Heart right ventricle (tissue), 16 donors: ENCODE measurements at places on chromosomes 13 and 19.

DNA sequence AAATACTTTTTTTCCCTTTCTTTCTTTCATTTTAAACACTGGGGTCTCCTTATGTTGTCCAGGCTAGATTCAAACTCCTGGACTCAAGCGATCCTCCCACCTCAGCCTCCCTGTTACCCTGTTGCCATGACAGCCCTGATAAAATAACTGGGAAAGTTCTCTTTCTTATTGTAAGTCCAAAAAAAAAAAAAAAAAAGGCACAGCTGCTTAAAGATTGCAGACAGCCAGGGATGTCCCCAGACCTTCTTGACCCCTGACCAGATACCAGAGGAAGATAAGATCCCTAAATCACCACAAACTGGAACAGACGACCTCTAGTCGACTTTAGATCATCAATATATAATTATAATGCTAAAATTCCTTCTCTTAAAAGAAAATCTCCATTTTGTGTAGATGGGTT lies 1.1 kb upstream of the MVB12A start:
- DNase-seq, result no peak

- DNase-seq, result no peak
Observed at GRCh38 chr13:109012115-109012514, 382.7 kb downstream of the MYO16 start.

- peak; percentile 56 for DNase-seq
Observed at GRCh38 chr13:24053519-24054251, 106.8 kb upstream of the SPATA13 start.

DNA sequence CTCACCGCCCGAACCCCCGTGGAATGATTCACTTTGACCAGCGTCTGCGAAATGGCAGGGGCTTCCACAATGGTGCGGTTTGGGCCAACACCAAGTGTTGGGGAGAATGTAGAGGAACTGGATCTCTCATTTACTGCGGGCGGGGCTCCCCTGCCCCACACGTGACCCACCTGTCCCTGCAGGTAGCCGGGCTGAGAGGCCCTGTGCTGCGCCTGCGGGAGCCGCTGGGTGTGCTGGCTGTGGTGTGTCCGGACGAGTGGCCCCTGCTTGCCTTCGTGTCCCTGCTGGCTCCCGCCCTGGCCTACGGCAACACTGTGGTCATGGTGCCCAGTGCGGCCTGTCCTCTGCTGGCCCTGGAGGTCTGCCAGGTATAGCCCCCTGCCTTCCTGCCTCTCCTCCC lies 5.8 kb upstream of the FLT3LG start:
- no peak for DNase-seq

DNA sequence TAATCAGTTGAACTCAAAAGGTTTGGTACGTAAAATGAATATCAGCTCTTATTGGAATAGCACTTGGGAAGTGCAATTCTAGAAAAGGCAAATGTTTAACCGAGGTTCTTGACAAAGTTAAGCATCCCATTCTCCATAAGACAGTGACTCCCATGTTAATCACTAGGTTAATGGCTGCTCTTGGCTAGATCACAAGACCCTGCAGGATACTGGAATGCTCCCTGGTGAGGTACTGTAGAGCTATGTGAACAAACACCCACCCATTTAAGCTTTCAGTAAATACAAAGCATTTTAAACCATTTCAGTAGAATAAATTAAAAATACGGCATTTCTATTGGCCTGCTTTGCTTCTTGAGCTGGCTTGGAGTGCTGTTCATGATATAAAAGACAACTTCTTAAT lies 56.5 kb downstream of the TDRD3 start:
- DNase-seq, result no peak

DNA sequence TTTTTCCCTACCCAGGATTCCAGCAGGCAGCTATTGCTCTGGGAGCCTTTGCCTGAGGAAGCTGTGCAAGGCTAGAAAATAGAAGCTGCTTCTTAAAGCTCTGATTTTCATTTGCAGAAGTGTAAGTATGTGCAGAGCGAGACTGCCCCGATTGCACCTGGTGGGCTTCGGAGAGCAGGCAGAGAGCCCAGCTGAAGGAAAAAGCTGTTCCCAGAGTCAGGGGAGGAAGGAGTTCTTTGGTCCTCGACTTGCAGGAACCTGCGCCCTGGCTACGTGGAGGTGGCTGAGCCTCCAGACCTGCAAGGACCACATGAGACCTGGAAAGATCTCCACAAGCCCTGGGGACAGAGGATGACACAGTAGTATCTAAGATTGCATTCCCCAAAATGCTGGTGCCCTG lies 235.0 kb upstream of the ARGLU1 start:
- DNase-seq, result no peak

DNA sequence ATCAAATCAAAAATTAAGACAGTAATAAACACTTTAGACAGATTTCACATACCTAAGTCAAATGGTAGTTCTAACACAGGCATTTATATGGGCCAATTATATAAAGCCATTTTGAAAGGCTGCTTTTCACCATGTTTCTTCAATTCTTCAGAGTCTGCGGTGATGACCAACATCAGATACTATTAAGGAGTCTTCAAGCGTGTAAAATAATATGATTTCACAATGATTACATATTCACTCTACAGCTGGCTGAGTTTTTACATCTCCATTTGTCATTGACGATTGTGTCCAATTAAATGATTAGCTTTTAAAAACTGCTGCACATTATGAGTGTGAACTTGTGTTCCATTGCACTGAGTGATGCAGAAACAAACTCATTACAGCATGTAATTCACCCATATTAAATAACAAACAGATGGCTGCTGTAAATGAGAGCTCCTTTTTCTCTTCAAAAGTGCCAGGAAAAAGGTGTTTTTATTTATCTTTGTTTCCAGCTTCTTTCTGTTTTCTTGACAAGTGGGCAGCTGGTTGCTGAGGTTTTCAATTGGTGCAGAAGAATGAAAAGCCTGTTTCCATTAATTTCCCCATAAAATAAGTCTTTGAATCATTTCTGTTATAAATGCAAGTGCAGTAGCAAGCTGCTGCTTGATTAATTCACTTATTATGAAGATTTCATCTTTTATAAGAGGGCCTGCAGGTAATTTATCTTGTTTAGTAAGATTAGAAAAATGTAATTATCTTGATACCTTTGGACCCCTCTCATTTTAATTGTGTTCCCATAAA lies 676.1 kb upstream of the KLHL1 start:
- no peak for DNase-seq

GRCh38 chr13:94710065-94710781 lies 2.1 kb downstream of the SOX21 start:
- no peak for DNase-seq

GRCh38 chr19:496112-496665 lies at the start of gene MADCAM1:
Gene MADCAM1, plus strand, starts transcription at chr19:496486. Its CDS starts 14 bp downstream, at chr19:496500.
- peak; percentile 6 for DNase-seq

- peak; percentile 85 for DNase-seq
Observed at GRCh38 chr19:17855280-17856152, 4.2 kb upstream of the RPL18A start.

DNA sequence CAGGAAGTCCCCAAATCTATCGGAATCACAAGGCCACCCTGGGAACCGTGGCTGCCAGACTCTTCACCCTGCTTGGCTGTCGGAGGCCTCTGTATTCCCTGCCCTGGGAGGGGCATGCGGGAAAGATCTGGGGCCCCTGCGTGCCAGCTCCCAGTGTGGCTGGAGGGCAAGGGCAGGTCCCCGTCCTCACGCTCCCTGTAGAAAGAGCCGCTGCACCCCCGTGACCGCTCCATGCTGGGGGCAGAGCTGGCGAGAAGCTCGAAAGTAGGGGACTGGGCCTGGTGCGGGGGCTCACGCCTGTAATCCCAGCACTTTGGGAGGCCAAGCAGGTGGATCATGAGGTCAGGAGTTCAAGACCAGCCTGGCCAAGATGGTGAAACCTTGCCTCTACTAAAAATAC lies 208.4 kb upstream of the SOX1 start:
- no peak for DNase-seq

- no peak for DNase-seq
Observed at GRCh38 chr13:70388935-70389334, 280.7 kb upstream of the KLHL1 start.

DNA sequence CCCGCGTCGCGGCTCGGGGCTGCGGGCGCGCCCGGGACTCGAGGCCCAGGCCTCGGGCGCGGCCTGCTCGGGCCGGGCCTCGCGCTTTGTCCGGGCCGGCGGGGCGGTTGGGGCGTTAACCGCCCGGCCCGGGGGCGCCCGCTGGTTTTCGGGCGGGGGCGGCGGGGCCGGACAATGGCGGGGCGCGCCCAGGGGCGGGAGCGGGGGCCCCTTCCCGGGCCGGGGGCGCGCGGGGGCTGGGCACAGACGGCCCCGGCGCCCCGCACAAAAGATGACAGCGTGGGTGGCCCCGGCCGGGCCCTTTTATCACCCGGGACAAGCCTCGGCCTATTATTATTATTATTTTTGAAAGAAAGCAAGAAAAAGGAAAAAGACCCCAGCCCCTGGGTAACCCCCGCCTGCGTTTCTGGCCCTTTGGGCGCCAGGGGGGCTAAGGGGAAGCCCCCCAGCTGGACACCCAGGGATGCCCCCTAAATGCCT lies 419 bp downstream of the KDM4B start:
- no peak for DNase-seq

GRCh38 chr13:26221399-26221720 lies 754 bp downstream of the RNF6 start:
- DNase-seq, result no peak

DNA sequence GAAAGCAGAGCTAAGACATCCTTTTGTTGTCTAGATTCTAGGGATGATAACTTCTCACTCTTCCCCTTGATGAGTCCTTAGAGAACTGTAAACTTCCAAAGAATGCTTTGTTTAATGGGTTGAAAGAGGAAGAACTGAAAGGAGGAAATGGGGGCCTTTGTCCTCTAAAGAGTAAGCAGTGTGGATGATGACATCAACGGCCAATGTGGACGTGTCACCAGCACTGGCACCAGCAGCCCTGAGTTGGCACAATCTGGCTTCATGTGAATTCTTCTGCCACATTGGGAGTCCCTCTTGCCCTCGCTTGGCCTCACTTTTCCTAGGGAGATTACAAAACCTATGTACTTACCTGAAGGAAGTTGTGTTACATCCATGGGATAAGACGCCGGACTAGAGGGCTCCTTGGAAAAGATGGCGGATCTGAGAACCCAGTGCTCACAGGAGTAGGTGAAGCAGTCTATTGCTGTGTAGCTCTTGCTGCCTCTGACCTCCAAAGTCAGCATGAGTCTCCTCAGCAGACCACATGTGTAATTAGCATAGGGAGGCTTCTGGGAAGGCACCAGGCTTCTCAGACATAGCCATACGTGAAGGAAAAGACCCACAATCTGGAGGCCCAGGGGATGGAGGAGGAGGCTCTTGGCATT lies 62.8 kb downstream of the RGCC start:
- DNase-seq, result no peak

DNA sequence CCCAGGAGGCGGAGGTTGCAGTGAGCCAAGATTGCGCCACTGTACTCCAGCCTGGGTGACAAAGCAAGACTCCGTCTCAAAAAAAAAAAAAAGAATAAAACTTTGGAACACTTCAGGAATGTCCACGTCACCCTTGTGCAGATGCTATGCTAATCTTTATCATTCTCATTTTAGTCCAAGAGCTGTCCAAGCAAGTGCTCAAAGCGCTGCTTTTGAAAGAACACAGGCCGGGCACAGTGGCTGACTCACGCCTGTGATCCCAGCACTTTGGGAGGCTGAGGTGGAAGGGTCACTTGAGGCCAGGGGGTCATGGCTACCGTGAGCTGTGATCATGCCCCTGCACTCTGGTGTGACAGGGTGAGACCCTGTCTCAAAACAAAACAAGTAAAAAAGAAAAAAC lies 11.1 kb upstream of the UQCR11 start:
- DNase-seq, result no peak

DNA sequence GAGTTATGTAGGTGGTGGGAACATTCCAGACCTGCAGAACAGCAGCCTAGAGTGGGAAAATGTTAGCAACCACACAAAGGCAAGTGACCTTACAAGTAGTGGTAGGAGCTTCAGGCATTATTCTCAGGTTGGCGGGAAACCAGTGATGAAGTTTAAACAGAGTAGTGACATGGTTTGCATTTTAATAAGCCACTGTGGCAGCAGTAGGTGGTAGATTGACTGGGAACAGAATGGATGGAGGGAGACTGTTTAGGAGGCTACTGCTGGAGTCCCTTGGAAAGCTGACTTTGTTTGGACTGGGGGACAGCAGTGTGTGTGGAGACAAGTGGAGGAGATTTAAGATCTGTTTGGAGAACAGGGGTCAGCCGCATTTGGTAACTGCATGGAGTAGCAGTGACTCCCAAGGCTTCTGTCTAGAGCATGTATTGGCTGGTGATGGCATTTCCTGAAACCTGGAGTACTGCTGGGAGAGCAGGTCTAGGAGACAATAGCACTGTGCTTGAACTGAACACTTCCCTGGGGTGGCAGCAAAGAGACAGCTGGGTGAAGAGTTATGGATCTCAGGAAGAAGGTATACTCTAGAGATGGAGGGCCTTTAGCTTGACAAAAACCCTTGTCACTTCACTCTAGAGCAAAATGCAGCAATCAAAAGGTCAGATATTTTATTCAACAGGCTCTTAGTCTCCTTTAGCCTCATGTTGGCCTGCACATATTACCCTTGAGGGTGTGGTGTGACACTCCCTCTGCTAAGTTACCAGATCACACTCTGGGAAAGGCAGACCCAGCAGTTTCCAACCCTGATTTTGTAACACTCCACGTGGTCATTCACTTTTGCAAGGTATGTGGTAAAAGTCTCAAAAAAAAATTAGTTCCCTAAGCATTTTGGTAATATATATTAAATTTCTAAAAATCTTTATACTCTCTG lies 70.3 kb downstream of the DHRS12 start:
- DNase-seq, result no peak

DNA sequence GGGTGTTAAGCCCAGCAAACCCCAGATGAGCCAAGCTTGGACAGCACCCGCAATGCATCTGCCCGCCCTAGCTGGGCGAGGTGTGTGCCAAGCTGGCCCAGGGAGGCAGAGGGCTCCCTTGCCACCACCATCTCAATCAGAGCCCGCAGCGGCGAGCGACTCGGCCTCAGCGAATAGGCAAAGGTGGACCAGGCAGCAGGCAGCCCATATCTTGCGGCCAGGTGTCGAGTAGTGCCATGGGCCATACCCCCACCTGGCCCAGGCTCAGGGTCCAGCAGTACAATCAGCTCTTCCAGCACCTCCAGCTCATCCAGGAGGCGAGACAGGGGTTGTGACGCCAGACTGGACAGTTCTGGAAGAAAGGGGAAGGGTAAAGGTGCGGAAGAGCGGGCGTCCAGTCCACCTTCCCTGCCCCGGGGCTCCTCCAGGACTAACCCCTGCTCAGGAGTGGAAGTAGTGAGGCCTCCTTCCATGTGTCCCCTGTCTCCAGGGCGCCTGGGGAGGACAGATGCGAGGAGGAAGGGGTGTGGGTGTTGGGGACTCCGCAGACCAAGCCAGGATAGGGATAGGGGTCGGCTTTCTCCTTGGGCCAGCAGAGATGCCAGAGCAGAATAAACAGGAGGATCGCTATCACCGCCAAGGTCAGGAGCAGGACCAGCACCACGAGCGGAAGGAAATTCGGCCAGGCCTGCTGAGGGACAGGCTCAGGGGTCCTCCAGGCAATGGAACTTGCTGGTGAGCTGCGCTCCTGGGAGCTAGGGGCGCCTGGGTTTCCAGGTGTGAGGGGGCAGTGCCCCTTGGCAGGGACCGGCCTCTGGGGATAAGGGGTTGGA lies 2.8 kb downstream of the IGFLR1 start:
- no peak for DNase-seq

- no peak for DNase-seq
Observed at GRCh38 chr13:39835253-39835652, 179.8 kb downstream of the COG6 start.
